ENCODE measurements at places on chromosomes 1 and 21. TPM values are rescaled to one million over a fixed set of nuclear protein-coding genes. Genes with fewer than 3 reads are reported as not detected.

Gene FNDC7
- total RNA-seq, result not detected

Gene RBP7
- not detected for total RNA-seq

Gene SPATA46
- total RNA-seq, result not detected

Gene SHISAL2A
- 8.2 TPM for total RNA-seq

Gene ETNK2
- total RNA-seq, result not detected

- DNase-seq, result no peak
- no peak overlapping the region for H3K27ac ChIP-seq
- no peaks in the 10 kb centered on the region for H3K36me3 ChIP-seq
These were observed 38.8 kb downstream of the PDPN start for GRCh38 chr1:13622446-13622845.

DNA sequence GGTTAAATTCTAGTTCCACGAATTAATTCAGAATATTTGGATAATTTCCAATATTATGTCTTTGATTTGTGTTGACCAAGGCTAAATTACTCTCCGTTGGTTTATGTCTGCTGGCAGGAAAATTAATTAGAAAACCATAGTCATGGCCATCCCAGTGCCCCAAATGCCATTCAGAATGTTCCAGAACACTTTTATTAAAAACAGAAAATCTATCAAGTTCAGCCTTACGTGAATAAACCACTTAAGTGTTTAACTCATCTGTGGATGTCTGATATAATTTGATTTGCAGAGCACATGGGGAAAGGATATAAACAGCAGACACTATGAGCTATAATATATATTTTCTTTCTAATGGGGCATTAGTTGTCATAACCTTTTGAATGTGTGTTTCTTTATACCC, 480.7 kb downstream of the MRPL39 start:
- H3K36me3 ChIP-seq, result no peaks in the 10 kb centered on the region
- H3K27me3 ChIP-seq, result no peaks in the 10 kb centered on the region
- H3K4me3 ChIP-seq, result no peak overlapping the region
- H3K27ac ChIP-seq, result no peak overlapping the region
- no peaks in the 10 kb centered on the region for H3K4me1 ChIP-seq

DNA sequence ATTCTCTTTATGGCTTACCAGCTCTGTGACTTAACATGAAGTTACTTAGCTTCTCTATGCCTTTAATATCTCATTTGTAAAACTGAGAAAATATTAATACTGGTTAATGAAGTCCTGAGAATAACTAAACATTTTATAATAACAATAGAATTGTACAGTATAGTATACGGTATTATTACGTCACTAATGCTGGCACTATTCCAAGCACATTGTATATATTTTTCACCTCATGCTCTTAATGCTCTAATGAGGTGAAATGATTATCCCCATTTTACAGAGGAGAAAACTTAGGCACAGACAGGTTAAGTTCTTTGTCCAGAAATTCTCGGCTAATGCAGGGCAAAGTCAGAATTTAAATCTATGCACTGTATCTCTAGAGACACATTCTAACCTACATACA, 856 bp downstream of the OR6K3 start:
- H3K27me3 ChIP-seq, result peaks cover 24% of the 10 kb centered on the region
- DNase-seq, result no peak
- no peaks in the 10 kb centered on the region for H3K36me3 ChIP-seq
- no peaks in the 10 kb centered on the region for H3K4me1 ChIP-seq
- no peak overlapping the region for H3K27ac ChIP-seq
- no peak overlapping the region for H3K4me3 ChIP-seq

- no peaks in the 10 kb centered on the region for H3K27me3 ChIP-seq
- H3K36me3 ChIP-seq, result peaks cover 9% of the 10 kb centered on the region
- H3K4me1 ChIP-seq, result no peaks in the 10 kb centered on the region
- H3K4me3 ChIP-seq, result no peak overlapping the region
These were observed 44.0 kb downstream of the LYST start for GRCh38 chr1:235822685-235823084.
